ENCODE measurements at places on chromosomes 12 and 14.
A peak's percentile ranks its signal among the peaks of the same experiment; 100 is the strongest.

DNA sequence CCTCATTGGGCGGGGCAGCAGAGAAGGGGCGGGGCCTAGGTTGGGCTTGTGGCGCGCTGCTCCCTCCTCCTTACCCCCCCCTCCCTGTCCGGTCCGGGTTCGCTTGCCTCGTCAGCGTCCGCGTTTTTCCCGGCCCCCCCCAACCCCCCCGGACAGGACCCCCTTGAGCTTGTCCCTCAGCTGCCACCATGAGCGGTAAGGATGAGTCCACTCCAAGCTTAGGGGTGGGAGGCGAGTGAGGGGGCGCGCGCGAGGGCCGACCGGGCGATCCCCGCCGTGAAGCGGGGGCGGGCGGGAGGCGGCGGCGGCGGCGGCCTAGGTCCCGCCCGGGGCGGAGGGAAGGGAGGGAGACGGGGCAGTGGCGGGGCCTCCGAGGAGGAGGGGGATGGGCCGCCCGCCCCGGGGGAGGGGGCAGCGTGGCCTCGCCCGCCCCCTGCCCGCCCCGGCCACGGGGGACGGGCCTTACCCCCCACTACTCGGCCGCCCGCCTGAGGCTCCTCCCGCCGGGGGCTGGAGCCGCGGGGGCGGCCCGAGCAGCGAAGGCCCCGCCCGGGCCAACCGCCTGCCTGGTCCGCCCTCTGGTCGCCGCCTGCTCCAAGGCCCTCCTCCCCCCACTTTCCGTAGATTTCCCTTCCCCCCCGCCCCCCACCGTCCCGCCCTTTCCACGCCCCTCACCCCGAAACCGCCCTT, at the start of gene SP1:
Gene SP1, plus strand, starts transcription at position 73 of the 690 bp plus-strand sequence. Its CDS starts 116 bp downstream, at position 189.
- DNase-seq: no peak

- no peak for DNase-seq
These were observed 602.7 kb upstream of the FOXG1 start for GRCh38 chr14:28163897-28164296.

- no peak for DNase-seq
These were observed 280.5 kb downstream of the VRK1 start for GRCh38 chr14:97077687-97078086.

DNA sequence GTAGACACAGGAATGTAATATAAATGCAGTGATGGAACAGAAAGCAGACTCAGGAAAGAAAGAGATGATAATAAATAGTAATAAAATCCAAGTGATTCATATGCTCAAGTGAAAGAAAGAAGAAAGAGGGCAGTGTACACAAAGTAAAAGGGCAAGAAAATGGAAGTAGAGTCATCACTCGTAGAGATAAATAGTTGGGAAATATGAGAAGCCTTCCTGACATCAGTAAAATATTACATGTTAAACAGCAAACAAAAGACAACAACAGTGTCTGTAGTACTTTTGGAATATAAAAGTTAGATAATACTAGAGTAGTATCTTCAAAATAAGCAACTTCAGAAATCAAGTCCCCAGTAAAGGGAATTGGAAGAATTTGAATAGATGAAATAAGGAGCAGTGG, 412.3 kb downstream of the RAD51B start:
- DNase-seq: no peak

GRCh38 chr12:25712169-25712568, 159.1 kb upstream of the LMNTD1 start:
- no peak for DNase-seq

DNA sequence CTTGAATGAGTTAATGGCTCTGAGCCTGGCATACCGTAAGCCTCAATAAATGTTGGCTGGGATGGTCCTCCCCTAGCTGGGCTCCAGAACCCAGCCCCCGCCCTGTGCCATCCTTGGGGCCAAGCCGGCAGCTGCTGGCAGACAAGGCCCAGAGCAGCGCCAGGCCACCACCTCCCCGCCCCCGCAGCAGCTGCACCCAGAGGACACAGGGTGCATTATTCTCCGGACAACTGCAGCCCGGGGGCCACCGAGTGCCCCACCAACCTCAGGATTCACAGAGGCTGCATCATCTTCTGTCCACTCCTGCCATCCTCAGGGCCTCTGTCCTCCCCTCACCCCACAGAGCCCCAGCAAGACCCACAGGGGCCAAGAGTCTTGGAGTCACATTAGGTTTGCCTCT, 92.7 kb downstream of the NCOR2 start:
- DNase-seq: no peak

DNA sequence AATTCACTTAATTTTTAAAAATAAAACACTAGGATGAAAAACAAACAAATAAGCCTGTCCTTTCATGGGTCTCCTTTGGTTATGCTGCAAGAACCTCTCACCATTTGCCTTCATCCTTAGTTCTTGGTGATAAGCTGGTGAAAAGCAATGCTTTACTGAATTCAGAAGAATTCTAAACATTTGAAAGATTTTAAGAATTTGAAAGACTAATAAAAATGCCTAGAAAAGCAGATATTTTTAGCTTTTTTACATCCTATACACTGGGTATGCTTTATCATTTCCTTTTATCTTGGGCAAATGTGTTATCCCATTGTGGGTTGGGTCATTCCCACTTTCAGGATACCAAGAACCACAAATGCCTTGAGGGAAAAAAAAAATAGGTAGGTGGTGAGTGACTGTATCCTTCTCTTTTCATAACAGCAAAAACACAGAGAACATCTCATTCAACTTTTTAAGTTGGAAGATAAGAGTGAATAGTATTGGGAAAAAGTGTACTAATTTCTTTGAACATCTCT, 197.1 kb upstream of the ABCD2 start:
- no peak for DNase-seq

GRCh38 chr12:81811061-81811777, 52.1 kb upstream of the PPFIA2 start:
- DNase-seq: no peak

DNA sequence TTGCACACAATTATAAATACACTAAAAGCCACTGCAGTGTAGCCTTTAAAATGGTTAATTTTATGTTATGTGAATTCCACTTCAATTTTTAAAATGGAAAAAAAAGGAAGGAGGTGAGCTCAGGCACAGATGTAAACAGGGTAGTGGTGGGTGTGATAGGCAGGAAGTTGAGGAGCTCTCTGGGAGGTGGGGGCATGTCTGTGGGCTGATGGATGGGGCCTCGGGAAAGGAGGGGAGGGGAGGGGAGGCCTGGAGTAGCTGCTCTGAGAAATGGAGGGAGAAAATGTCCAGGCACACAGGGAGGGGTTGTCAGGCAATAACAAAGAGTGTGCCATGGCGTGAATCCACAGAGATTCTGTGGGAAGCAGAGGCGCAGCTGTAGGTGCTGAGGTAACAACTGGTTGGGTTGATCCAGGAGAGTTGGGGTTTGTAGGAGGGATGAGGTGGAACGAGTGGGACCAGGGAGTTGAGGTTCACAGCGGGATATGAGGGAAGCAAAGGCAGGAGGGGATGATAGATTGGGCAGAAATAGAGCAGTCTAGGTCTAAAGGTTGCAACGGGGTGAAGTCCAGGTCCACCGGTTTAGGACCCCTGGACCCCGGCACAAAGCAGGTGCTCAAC, 57.2 kb downstream of the LTBP2 start:
- no peak for DNase-seq

DNA sequence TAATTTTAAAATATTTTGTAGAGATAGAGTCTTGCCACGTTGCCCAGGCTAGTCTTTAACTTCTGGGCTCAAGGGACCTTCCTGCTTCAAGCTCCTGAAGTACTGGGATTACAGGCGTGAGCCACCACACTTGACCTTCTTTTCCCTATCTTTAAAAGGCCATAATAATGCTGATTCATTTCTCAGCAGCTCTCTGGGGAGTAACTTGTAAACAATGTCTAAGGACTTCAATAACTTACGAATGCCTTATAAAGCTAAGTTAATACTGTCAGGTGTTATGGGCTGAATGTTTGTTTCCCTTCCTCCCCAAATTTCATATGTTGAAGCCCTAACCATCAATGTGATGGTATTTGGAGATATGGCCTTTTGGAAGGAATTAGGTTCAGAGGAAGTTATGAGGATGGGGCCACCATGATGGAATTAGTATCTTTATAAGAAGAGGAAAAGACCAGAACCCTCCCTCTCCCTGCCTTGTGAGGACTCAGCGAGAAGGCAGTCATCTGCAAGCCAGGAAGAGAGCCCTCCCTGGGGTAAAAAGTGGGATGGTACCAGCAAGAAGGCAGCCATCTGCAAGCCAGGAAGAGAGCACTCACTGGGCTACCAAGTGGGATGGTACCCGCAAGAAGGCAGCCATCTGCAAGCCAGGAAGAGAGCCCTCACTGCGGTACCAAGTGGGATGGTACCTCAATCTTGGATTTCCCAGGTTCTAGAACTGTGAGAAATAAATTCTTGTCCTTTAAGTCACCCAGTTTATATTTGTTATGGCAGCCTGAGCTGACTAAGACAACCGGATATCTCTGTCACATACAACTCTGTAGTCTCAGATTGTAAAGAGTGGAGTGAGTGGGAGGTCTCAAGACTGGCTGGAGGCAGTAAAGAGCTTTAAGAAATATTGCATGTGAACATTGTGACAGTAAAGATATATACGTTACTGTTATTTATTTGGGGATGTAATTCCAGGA, 16.3 kb upstream of the YBX3 start:
- DNase-seq: no peak

GRCh38 chr12:56129206-56129941, 1.3 kb downstream of the ESYT1 start:
- no peak for DNase-seq

GRCh38 chr12:41950455-41950854, 194.2 kb downstream of the GXYLT1 start:
- no peak for DNase-seq

DNA sequence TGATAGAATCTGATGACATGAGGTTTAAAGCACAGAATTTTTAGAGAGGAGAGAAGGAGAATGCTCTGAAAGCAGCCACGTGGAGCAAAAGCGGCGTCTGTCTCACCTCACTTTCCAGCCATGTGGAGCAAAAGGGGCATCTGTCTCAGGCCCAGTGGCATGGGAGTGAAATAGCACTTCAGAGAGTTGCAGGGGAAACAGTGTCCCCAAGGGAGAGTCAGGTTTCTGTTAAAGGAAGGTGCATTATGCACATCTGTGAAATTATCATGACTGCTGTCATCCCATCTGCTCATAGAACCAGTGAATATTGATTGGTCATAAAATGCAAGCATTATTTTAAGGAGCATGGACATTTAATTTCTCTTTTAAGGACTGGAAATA, 124.0 kb downstream of the BICD1 start:
- no peak for DNase-seq

GRCh38 chr14:63996625-63997220, 143.9 kb downstream of the SYNE2 start:
- DNase-seq: peak; percentile 24

- peak; percentile 27 for DNase-seq
These were observed 1493.1 kb upstream of the FLRT2 start for GRCh38 chr14:84036840-84037239.

GRCh38 chr12:96215919-96216273, 21.7 kb downstream of the ELK3 start:
- no peak for DNase-seq

- no peak for DNase-seq
These were observed 33.5 kb upstream of the C12orf42 start for GRCh38 chr12:103529306-103529705.

- DNase-seq: no peak
These were observed 6.7 kb downstream of the GLTP start for GRCh38 chr12:109873653-109874052.

DNA sequence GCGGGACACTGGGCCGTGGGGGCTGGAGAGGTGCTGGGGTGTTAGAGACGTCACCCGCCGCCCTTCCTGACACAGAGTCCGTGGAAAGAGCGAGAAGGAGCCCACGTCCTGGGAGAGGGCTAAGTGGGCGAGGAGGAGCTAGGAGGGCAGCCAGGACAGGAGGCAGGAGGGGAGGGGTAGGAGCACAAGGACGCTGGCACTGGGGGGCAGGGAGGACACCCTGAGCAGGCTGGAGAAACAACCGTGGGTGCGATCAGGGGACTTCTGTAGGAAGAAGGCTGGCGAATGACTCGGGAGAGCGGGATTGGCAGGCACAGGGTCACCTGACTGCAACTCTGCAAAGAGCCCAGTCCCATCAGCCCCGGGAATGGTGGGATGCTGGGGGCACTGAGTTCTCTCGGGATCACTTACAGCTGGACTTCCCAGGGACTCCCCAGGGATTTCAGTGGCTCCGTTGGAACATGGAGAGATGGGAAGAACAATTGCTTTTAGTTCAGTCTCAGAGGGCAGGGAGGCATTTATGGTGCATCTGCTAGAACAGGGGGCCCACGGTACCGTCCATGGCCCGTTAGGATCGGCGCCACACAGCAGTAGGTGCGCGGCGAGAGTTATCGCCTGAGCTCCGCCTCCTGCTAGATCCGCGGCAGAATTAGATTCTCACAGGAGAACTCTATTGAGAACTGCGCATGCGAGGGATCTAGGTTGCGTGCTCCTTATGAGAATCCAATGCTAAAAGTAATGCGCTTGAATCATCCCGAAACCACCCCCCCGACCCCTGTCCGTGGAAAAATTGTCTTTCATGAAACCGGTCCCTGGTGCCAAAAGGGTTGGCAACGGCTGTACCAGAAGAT, 24.3 kb downstream of the UBR7 start:
- DNase-seq: no peak

DNA sequence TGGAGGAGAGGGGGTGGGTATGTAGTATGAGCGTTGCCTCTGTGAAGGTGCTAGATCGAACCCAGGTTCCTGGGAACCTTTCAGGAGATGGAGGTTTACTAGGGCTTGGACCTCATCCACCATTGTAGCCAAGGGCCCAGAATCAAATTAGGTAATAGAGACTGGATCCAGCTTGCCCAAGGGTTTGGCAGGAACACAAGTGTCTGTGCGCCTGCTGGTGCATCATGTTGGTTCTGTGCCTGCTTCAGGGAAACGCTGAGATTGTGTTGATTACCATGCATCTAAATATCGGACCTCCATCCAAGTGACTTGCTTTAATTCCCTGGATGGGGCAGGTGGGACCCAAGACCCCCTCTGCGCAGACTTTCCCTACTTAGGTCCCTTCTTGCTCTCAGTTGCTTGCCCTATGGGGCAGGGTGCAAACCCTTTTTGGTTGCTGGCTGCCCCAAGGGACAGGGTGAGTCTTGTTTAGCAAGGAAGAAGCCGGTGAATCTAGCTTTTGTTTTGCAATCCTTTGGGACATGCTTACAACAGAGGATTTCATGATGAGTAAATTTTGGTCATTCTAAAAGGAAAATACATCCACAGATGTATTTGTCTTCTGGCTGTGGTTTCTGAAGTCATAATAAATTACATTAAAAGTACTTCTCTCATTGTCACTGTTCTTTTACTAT, 189.8 kb upstream of the PRICKLE1 start:
- no peak for DNase-seq

- no peak for DNase-seq
These were observed 38.0 kb downstream of the CNTN1 start for GRCh38 chr12:40730281-40730680.
